ENCODE measurements at places on chromosomes 6 and 20.

DNA sequence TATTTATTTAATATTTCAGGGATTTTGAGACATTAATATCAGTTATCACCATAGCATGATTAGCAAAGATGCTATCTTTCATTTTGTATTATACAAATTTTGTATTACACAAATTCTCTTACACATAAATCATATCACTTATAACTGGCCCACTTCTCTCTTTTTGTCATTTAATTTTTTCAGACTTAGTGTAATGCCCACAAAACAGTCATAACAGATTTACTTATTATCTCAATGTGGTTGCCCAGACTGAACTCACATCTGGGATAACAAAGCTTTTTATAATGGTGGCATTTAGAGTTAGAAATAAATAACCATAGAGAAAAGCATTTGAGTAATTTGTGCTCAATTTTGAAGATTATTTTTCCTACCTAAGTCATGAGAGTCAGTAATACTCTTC, 148.3 kb downstream of the TFAP2B start:
- DNase-seq = no peak

DNA sequence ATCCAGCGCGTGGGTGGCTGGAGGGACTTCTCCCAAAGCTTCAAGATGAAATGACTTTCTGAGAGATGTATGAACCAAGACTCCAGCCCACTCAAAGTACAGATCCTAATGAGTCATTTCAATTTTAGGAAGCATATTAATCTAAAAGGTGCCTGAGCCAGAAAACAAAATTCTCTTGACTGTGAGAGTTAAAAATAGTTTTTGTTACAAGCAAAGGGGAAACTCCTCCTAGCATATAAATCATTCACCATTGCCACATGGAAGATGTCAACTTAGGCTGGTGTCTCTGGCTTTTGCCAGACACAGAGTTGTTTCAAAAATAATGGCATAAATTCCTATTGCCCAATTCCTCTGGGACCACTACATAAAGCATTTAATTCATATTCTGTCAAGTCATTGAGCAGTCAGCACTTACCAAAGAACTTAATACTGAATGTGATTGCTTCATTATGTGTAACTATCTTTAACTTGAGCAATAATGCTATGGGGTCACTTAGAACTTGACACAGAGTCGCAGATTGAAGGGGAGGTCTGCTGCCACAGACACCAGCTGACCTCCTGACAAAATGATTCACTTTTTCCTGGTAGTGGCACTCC, 280.6 kb downstream of the SLC35F1 start:
- peak; percentile 12 for DNase-seq

DNA sequence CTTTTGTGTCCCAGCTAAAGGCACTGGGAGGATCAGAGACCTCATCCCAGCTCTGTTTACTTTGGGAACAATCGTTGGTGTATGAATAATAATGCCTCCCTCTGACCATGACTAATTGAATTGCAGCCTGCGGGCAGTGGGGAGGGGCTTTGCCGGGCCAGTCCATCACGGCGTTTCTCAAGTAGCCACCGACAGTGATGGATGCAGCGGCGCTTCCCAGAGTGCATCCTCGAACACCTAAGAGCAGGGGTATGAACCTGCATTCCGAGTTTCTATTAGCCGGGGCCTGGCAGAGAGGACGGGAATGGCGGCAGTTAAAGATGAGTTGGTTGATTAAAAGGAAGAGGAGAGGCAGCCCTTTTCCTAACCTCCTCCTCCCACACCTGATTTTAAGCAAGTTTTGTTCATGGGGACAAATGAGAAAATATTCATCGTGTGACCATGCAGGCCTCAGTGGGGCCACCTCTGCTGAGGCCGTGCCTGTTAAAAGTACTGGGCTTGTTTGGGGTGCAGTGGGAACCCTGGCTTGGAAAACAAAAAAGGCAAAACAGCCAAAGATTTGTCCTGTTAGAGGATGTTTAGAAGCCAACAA, 154.1 kb downstream of the FOXA2 start:
- DNase-seq = no peak

GRCh38 chr6:135030056-135030473, 24.6 kb downstream of the HBS1L start:
- DNase-seq = no peak

- no peak for DNase-seq
Measured at GRCh38 chr6:81725127-81725526, 27.4 kb downstream of the TENT5A start.

DNA sequence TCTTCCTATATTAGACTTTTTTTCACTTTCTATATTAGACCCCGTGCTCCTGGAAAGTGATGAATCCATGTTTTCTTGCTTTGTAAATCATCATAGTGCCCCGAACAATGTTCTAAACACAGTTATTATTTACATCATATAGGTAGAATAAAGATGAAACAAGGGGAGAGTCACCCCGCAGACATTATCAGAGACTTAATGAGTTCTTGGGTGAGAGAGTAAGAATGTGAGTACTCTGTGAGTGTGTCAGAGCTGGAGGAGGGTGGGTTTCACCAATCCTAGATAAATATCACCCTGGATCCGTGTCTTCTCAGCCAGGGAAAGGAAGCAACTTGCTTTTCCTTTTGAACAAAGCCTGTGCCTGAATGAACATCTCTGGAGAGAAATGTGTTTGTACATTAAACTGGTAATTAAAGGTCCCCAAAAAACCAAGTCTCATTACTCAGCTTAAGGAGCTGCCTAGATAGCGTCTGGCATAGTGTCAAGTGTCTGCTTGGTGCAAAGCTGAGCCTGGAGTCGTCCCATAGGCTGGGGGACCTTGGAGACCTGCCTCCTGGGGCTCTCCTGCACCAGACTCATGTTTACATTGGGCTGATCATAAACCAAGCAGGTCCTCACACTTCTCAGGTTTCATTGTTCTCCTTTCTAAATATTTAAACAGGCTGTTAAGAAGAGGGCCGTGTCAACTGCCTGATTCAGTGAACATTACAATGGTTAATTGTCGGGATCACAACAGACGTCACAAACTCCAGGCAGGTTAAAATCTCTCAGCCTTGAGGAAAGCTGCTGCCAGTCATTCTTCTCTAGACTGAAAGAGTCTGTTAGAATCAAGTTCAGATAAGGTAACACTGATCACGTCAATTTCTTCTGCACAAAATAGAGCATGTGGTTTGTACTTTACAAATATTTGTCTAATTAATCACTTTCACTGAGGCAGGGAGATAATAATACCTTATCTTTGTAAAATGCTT, 179.7 kb upstream of the MYLIP start:
- no peak for DNase-seq

- DNase-seq = peak; percentile 42
Measured at GRCh38 chr6:154921482-154921881, 73.6 kb upstream of the TIAM2 start.

- DNase-seq = peak; percentile 85
Measured at GRCh38 chr6:26322645-26323482, 42.1 kb upstream of the BTN3A2 start.

- no peak for DNase-seq
Measured at GRCh38 chr6:169801396-169802160, 50.2 kb downstream of the ERMARD start.

DNA sequence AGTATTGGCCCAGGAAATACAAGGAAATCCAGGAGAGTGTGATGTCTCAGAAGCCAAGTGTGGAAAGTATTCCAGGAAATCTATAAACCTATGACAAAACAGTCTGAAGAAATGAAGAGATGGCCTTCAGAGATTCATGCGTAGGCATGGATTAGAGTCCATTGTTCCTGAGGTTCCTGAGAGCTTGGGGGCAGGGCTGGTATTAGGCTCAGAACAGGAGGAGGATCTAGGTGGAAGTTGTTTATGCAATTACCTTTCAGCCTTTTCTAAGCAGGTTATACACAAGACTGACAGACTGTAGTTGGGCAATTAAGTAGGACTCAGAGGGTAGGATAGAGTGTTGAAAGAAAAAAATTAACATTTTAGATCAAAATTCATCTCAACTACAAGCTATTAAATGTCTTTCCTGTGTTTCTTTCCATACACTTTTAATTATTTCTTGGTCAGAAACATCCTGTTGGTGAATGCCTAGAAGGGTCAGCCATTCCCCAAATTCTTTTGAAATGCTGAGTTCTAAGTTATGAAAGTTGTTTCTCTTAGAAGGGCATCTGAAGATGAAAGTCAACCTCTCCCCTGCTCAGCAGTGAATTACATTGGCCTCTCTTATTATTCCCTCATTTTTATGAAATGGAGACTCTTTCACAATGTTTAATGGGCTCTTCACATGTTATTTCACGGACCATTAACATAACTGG, 201.2 kb upstream of the MYLIP start:
- DNase-seq = no peak

DNA sequence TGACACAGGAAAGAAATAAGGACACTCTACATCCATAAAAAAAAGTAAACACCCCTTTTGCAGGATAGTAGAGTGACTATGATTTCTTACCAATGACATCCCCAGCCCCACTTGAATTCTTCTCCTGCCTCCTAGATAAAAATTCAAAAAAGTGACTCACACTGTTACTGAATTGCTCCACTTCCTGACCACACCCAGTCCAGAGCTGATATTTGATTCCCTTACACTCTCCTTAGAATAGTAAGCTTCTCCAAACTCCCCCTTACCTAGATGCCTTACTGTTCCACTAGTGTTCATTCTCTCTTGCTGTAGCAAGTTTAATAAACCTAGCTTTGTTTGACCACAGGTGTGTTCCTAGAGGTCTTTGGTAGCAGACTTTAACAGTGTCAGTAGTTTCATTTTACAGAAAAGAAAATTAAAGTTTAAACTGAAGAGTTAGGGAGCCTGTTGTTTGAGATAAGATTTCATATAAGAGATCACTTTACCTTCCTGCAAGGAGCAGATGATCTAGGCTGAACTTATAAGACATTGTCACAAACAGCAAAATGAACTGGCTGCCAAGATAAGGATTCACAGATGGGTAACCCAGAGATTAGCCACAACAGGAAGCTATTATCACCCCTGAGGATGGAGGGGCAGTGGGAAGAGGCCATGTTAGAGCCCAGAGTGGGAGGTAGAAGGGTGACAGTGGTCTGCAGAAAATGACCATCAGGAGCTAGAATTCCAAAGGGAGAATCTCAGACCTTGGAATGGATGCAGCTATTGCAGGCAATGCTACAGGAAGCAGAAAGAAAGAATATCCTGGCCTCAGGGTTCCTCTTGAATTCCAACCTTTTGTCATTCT, 28.4 kb upstream of the BTN3A2 start:
- DNase-seq = peak; percentile 61

- no peak for DNase-seq
Measured at GRCh38 chr20:13690943-13691342, 52.2 kb upstream of the TASP1 start.

- DNase-seq = no peak
Measured at GRCh38 chr20:60579941-60580515, 621.8 kb downstream of the CDH26 start.

- DNase-seq = no peak
Measured at GRCh38 chr6:52754443-52754842, 8.8 kb downstream of the GSTA2 start.

DNA sequence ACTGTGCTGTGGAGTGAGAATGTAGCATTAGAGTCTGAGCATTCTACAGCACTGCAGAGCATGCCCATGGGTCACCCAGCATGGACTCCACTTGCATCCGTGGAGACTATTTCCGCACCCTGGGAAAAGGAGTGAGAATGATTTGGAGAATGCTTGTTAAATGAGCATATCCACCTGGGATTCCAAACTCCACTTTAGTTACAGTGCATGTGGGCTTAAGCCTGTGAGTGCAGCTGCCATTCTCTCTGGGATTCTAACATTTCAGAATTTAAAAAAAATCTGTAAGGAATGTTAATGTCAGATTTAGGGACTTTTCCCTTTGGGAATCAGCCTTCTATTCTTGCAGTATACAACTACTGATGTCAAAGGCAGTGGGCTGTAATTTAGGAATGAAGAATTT, 33.4 kb downstream of the KIF25 start:
- no peak for DNase-seq

DNA sequence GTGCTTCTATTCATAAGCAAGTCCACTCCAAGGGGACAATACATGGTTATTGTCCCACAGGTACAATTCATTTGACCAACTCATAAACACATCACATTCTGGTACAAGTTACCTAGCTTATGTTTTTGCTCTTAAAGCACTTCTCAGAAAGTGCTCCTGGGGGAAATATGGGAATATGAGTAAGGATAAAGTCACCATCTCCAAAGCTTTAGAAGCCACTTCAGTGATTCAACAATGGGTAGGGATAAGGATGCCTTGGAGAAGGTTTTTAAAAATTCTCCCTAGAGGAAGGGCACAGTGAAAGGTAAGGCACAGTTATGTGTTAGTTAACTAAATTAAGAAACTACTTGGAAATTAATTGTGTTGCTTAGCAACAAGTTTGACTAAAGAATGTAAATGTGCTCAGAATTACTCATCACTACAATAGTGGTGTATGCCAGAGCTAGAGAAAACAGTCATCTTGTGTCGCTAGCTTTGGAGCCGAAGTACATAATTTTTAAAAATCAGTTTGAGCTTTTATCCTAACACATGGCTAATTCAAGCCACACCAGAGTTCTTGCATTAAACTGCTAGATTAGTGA, 39.5 kb upstream of the LAMP5 start:
- DNase-seq = no peak

DNA sequence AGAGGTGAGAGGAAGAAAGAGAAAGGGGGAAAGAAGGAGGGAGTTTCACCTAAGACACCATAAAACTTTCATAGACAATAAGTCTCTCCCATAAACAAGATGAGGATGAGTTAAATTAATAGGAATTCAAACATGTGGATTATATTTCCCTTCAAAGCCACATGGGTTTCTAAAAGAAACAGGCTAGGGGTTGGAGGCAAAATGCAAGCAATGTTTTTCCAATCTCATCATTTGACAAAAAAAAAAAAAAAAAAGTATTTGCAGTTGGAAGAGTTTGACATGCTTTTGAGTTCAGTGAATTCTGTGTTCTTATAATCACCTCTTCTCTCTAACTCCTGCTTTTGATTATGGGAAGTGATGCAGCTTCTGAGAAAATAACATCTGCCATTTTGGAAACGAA, 286.5 kb upstream of the PRND start:
- no peak for DNase-seq

DNA sequence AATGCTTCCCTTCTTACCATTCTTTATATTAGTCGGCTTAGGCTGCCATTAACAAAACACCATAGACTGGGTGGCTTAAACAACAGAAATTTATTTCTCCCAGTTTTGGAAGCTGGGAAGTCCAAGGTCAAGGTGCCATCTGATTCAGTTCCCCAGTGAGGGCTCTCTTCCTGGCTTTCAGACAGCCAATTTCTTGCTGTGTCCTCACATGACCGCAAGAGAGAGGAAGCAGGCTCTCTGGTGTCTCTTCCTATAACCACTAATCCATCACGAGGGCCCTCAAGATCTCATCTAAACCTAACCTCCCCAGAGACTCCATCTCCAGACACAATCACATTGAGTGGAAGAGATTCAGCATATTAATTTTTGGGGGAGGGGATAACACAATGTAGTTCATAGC, 193.0 kb upstream of the SGK1 start:
- peak; percentile 76 for DNase-seq

- no peak for DNase-seq
Measured at GRCh38 chr6:14804785-14805210, 441.1 kb upstream of the JARID2 start.

DNA sequence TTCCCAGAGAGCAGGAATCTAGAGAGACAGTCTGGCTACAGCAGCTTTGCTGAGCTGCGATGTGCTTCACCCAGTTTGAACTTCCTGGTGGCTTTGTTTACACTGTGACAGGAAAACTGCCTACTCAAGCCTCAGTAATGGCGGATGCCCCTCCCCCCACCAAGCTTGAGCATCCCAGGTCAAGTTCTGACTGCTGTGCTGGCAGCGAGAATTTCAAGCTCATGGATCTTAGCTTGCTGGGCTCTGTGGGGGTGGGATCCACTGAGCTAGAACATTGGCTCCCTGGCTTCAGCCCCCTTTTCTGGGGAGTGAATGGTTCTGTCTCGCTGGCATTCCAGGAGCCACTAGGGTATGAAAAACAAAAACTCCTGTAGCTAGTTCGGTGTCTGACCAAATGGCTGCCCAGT, 91.0 kb upstream of the ESR1 start:
- no peak for DNase-seq

- no peak for DNase-seq
Measured at GRCh38 chr20:64247307-64247618, 8.3 kb upstream of the PCMTD2 start.
